Stimulated activated CD4-positive, alpha-beta T cell treated with anti-CD3 and anti-CD28 coated beads, Interleukin-1b, Interleukin-23, amount 100 ng/mL, for 1 hour (primary cell): ENCODE measurements at places on chromosomes 5 and 9.

- no peak for DNase-seq
Observed at GRCh38 chr5:18985171-18985758, 1002.7 kb downstream of the CDH18 start.

DNA sequence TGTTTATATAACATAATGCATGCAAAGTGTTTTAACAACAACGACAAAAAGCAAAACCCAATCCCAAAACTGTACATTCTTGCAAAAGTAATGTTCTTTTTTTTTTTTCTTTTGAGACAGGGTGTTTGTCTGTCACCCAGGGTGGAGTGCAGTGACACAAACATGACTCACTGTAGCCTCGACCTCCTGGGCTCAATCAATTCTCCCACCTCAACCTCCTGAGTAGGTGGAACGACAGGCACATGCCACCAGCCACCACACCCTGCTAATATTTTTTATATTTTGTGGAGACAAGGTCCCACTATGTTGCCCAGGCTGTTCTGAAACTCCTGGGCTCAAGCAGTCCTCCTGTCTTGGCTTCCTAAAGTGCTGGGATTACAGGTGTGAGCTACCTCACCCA lies 13.6 kb upstream of the HAVCR1 start:
- DNase-seq, result no peak

DNA sequence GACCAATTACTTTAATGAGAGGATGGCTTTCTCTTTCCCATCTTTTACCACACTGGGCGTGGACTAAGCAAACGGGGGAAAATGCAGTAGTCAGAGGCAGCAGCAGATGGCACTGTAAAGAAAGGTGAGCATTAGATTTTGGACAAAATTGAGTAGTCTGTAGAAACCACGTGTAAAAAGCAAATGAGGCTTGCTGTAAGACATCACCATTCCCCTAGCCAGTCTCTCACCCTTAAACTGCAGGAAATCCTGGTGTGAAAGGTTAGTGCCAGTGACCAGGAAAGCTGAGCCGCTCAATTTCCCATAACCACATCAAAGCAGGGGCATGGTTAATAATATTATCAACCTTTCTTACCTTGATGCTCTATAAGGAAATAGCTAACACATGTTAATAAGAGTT lies 31.8 kb downstream of the SPATA31C2 start:
- DNase-seq, result no peak

DNA sequence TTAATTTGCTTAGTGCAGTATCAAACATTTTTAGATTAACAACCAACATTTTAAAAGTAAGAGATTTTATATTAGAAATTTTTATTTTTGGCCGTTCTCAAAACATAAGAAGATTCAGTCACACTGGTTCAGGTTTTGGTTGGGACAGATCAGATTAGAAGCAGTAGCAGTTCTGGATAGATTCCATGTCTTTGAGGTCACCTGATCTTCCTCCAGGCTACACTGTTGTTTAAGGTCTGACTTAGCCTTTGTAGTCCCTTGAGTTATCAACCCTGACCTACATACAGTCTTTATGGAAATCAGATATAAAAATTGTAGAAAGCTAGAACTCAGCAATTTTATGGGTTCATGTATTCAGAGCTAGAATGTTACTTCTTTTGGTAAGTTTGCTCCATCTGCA lies 910.0 kb upstream of the WWC1 start:
- DNase-seq, result no peak

- DNase-seq, result no peak
Observed at GRCh38 chr5:2895196-2895595, 143.7 kb upstream of the IRX2 start.

GRCh38 chr9:19404283-19405075 lies 4.3 kb upstream of the ACER2 start:
- DNase-seq, result no peak

- DNase-seq, result no peak
Observed at GRCh38 chr9:121638901-121639592, 12.4 kb upstream of the DAB2IP start.

DNA sequence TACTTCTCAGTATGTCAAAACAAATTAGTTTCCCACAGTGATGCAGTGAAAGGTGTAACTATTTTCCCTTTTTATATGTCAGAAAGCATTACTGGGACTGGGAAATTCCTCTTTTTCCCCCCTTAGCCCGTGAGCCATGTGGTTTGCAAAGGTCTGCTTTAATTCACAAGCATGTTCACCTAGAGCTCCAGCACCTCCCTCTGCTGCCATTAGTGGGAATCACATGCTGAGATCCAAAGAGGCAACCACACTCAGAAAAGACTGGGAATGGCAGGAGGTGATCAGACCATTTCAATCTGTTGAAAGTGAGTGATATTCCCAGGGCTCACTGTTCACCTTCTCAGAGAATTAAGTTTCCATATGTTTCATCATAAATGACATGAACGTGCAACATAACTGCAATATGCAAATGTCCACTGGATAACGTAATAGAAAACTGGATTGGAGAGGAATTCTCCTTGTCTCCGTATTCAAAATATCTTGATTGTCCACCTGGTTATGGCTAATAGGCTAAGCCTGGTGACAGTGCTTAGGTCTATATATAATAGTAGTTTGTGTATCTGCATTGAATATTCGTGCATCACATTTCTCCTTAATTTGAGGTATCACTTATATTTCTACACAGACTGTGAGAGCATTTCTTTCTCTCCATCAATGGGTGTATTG lies 703.5 kb upstream of the WWC1 start:
- no peak for DNase-seq

DNA sequence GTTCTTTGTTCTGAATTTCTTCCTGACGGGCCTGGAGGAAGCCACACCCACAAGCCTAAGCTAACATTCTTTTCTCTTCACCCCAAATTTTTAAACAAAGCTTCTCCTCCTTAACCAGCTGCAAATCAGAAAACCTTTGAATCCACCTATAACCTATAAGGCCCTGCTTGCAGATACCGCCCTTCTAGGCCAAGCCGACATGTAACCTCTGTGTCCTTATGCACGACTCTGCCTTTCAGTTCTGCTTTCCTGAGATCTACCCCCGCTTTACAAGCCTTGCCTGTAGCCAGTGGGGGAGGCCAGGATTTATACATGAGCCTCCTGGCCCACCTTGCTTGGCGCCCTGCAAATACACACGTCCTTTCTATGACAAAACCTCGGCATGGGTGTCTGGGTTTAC lies 19.3 kb downstream of the BRD9 start:
- no peak for DNase-seq

DNA sequence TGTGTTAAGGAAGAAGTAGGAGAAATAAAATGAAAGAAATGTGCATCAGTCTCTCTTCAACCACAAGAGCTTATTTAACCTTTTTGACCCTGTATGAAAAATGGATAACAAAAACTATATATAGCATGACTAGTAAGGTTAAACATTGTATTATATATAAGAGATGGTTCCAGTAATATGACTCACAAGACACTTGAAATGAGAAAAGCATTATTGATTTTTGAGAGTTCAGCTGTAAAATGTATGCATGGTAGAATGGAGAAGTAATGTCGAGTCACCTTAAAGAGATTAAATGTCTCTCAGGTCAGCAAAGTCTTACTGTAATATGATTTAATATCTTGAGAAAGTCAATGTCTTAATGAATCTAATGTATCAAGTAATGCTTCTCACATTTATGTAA lies 860.9 kb downstream of the TAF11L14 start:
- DNase-seq, result no peak

DNA sequence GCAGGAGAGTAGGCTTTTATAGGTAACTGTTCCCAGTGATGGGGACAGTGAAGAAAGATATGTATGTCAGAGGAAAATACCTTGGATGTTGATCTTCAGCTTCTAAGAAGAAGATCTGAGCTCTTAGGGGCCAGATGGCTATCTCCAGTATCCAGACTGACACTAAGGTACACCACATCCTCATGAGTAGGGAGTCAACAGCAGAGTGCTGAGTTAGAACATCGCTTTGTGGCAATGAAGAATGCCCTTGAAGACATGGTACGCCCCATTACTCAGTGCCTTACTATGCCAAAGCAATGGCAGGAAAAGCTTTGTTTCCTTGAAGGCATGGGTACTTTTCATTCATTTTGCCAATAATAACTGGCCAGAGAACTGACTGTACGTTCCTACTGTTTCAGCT lies 263.7 kb downstream of the CEMIP2 start:
- DNase-seq, result no peak

DNA sequence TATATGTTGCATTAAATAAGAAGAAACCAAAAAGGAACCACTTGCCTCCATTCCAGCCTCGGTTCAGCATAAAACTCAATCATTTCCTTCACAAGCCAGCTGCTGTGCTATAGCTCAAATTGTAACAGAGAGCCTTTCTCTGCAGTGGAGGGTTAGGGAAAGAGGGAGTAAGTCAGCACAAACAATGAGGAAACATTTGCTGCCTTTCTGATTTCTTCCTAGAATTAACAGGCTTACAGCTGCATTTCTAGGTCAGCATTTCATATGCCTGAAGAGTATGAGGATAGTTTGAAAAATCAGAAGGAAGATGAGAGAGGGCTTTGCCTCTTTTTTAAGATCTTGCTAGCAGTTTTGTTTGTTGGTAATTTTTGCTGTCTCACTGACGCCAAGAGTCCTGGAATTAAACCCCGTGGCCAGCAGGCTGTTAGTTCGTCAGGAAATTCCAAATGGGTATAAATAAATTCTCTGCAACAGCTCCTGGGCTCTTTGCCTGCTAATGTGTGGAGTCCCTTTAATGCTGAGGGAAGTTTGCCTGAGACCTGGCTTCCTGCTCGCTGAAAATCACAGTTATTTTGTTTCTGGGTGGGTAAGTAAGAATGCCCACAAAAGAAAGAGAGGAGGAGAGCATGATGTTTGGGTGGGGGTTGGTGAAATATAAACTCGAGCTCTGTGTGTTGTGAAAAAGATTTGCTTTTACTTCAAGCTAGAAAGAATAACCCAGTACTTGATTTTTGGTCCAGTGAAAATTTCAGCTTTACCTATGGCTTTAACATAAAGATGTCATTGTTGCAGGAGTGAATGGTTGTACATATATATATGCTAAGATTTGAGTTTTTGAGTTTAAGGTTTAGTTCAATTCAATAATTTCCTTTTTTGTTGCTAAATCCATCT lies 148.1 kb upstream of the DMRT1 start:
- DNase-seq, result no peak
